ENCODE measurements at places on chromosomes 3 and 15. TPM values are rescaled to one million over a fixed set of nuclear protein-coding genes. Genes with fewer than 3 reads are reported as not detected.

Gene UROC1
- 0.03 TPM for polyA plus RNA-seq

Gene GALK2
- 21.6 TPM for polyA plus RNA-seq

Gene KLF15
- polyA plus RNA-seq: 4.2 TPM

Gene BSN
- polyA plus RNA-seq: 0.35 TPM

Gene PAK6
- polyA plus RNA-seq: 2.8 TPM

Gene CISH
- 11.8 TPM for polyA plus RNA-seq

Gene CHRM5
- 0.01 TPM for polyA plus RNA-seq

Gene DIPK2A
- polyA plus RNA-seq: 1.8 TPM

Gene NPAP1
- under 0.01 TPM for polyA plus RNA-seq

All from sigmoid colon (tissue), 7 donors.